Activated T-helper 1 cell treated with anti-CD3 and anti-CD28 coated beads, Interleukin-12 subunit alpha, Interleukin-12 subunit beta, Interleukin-2, Interleukin-4 antibody, amounts not matched to agents 30 ng/mL and 10 ng/mL and 1 ng/mL, durations not matched to agents 14 hours and 24 hours and 36 hours (primary cell): ENCODE measurements at places on chromosomes 5 and 9. TPM values are rescaled to one million over a fixed set of nuclear protein-coding genes. Genes with fewer than 3 reads are reported as not detected.

DNA sequence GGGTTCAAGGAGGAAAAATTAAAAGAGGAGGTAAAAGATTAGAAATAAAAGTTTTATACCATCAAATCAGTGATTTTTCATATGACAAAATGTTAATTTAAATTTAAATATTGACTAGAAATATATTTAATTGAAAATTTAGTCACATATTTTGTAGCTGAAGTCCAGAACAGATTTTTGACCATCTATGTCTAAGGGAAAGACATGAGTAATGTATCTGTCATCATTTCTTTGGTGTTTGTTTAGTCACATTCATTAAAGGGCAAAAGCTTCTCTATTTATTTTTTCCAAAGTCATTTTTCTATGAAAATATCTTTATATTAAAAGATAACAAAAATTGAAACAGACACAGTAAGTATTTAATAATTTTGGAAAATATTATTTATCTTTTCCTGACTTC, 252.0 kb upstream of the ISL1 start:
- no peaks in the 10 kb centered on the region for H3K27me3 ChIP-seq
- no peaks in the 10 kb centered on the region for H3K4me1 ChIP-seq
- H3K4me3 ChIP-seq = no peak overlapping the region
- DNase-seq = no peak

- DNase-seq = no peak
- H3K27me3 ChIP-seq = no peaks in the 10 kb centered on the region
- no peak overlapping the region for H3K27ac ChIP-seq
These were observed 1.5 kb downstream of the MAMDC4 start for GRCh38 chr9:136853596-136854112.

GRCh38 chr9:121672986-121673385, 21.6 kb downstream of the DAB2IP start:
- H3K4me1 ChIP-seq = no peaks in the 10 kb centered on the region
- no peaks in the 10 kb centered on the region for H3K36me3 ChIP-seq
- DNase-seq = no peak

DNA sequence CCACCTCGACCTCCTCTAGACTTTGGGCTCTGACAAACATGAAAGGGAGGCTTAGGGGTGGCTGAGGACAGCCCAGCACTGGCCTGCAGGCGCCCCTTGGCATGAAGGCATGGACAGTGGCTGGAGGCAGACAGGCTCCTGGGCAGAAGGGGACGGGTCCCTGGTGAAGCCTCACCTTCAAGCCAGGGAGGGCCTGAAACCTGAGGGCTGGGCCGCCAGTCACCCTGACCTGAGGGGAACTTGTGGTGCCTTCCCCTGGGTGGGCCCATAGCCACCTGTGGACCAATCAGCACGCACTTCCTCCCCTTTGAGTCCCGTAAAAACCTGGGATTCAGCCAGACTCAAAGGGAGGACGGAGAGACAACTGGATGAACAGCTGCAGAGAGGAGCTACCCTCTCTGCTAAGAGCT, 90.4 kb upstream of the PUM3 start:
- H3K36me3 ChIP-seq = no peaks in the 10 kb centered on the region
- H3K4me1 ChIP-seq = no peaks in the 10 kb centered on the region
- H3K27me3 ChIP-seq = peaks cover 3% of the 10 kb centered on the region
- no peak overlapping the region for H3K4me3 ChIP-seq

GRCh38 chr9:116933251-116933650, 246.1 kb downstream of the TRIM32 start:
- no peaks in the 10 kb centered on the region for H3K36me3 ChIP-seq
- no peaks in the 10 kb centered on the region for H3K27me3 ChIP-seq
- H3K4me3 ChIP-seq = no peak overlapping the region
- H3K4me1 ChIP-seq = no peaks in the 10 kb centered on the region
- no peak for DNase-seq

- no peak overlapping the region for H3K27ac ChIP-seq
- no peak for DNase-seq
- H3K4me1 ChIP-seq = no peaks in the 10 kb centered on the region
- H3K27me3 ChIP-seq = peaks cover 5% of the 10 kb centered on the region
These were observed 302.0 kb downstream of the NTRK2 start for GRCh38 chr9:84971571-84971970.

DNA sequence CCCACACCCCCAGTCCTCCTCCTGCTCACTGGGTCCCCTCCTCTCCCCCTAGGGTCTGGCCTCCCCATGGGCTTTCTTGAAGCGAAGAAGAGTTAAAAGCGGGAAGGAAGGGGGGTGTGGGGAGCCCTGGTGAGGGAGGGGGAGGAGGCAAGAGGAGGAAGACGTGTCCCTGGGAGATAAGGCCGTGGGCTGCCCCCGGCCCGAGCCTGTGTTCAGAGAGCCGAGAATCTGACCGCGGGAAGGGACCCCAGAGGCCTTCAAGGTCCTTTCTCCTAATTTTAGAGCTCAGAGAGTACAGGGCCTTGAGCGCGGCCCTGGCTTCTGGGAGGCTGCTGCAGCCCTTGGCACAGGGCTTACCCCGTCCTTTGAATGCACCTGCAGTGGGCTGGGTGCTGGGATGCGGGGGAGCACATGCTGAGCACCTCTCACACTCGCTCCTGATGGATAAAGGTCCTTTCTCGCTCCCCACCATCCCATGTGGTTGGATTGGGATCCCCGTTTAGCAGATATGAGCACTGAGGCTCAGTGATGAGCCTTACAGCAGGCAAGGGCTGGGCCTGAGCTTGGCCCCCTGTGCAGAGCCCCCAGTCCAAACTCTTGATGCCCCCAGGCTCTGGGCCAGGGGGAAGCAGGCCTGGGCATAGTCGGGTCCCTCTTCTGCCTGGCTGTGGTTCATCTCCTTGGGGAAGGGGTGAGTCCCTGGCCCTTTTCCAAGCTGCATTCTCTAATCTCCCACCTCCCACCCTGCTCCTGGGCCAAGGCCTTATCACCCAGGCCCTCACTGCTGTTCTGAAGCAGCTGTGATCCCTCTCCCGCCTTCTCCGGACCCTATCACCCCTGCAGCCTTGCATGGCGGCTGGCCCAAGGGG, 5.9 kb downstream of the GFI1B start:
- no peaks in the 10 kb centered on the region for H3K4me1 ChIP-seq
- H3K4me3 ChIP-seq = no peak overlapping the region
- no peaks in the 10 kb centered on the region for H3K36me3 ChIP-seq
- no peak overlapping the region for H3K27ac ChIP-seq

DNA sequence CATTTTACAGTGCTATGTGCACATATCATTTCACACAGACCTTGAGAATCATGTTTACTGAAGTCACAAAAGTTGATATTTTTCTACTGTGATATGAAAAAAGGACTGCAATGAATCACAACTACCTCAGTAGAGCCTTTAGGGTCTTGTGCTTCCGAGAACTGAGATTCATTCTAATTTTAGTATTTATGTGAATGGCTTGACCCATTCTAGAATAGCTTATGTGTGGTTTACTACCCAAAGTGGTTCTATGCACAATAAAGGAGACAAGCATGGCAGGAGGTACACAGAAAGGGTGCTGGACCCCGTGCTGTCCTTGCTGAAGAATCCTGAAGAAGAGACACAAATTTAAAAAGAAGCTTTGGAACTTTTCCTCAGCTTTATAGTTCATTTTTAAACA, 28.2 kb downstream of the MEF2C start:
- H3K4me1 ChIP-seq = no peaks in the 10 kb centered on the region
- DNase-seq = no peak
- no peak overlapping the region for H3K4me3 ChIP-seq
- no peaks in the 10 kb centered on the region for H3K36me3 ChIP-seq

DNA sequence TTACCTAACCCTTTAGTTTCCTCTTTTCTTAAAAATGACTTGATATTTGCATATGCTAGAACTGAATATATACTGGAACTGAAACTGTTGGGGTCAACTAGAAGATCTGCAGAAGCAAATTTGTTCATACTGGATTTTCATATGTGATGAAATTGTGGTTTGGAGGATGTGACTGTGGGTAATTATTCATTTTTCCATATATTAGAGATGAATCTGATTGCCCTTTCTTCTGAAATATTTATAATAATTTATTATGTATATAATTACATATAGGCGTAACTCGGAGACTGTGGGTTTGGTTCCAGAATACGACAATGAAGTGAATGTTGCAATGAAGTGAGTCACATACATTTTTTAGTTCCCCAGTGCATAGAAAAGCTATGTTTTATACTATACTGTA, 149.1 kb downstream of the ATP10B start:
- DNase-seq = no peak
- no peak overlapping the region for H3K4me3 ChIP-seq
- H3K4me1 ChIP-seq = no peaks in the 10 kb centered on the region

Gene GADD45G
- total RNA-seq = 36.6 and 37.2 TPM in 2 replicates

Gene UNC13B
- total RNA-seq = 0.34 and 0.41 TPM in 2 replicates

DNA sequence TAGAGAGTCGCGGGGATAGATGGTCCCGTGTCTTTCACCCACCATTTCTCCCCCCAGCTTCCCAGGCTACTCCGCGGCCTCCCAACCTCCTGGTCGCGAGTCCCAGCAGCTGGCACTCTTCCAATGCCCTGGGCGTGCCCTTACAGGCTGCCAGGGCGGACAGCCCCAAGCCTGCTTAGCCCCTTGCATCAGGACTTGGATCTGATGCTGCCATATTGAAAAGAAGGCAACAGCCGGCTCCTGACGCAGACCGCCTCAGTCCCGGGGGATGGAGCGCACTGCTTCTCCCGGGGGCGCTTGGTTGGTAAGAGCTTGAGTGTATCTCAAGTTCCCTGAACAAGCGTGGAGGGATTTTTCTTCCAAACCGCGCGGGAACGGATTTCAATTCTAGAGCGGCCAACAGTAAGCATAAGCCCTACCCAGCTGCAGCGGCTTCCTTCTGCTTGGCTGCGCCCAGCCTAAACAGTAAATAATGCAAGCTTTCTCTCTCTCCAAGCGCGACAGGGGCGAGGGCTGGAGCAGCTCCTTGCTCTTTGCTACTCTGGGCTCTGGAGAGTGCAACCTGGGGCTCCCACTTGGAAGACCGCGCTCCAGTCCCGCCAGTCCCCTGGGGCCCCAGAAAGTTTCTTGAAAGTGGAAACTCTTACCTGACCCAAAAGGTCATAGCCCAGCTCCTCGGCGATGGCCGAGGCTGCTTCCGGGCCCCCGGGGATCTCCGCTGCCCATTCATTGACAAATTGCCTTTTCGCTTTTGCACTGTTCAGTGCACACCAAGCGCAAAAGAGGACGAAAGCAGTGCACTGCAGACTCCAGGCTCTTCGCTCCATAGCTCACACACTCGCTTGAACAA, 607 bp downstream of the PCSK1 start:
- H3K36me3 ChIP-seq = no peaks in the 10 kb centered on the region
- H3K4me3 ChIP-seq = no peak overlapping the region
- H3K4me1 ChIP-seq = peaks cover 6% of the 10 kb centered on the region
- H3K27ac ChIP-seq = no peak overlapping the region
- DNase-seq = no peak

Gene GTF3C5
- 87.8 and 89.0 TPM in 2 replicates for total RNA-seq

DNA sequence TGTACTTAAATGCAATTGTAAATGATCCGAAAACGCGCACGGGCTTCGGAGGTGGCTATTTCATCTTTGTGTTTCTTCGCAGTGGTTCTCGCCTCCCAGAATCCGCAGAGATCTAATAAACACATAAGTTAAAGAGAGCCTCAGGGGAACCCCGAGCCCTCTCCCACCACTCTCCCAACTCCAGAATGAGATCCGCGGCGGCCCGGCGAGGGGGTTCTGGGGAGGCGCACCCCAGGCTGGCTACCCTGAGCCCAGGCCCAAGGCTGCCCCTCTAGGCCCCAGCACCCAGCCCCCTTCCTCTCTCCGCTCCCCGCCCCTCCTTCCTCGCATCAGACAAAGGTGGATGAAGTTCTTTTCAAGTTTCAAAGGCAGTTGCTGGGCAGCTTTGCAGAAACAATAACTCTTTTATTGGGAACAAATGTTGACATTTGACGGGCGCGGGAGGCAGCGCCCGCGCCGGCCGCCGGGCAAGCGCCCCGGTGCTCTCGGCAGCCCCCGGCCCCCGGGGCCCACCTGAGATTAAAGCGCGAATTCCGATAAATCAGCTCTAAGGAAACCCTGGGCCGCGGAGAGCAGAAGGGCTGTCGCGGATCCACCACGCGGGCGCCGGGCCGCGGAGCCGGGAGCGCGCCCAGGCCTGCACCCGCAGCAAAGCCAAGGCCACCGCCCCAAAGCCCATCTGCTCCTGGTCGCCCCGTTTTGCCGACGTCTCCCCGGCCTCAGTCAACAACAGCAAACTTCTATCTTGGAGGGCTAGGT, 8.4 kb downstream of the IRX2 start:
- no peaks in the 10 kb centered on the region for H3K4me1 ChIP-seq
- no peak overlapping the region for H3K27ac ChIP-seq
- DNase-seq = no peak

GRCh38 chr9:4106760-4107143, 193.1 kb downstream of the GLIS3 start:
- no peak overlapping the region for H3K27ac ChIP-seq
- H3K4me1 ChIP-seq = no peaks in the 10 kb centered on the region
- no peak overlapping the region for H3K4me3 ChIP-seq
- H3K36me3 ChIP-seq = no peaks in the 10 kb centered on the region
- DNase-seq = no peak

GRCh38 chr9:83410701-83411100, 127.5 kb downstream of the FRMD3 start:
- no peak for DNase-seq
- H3K4me1 ChIP-seq = no peaks in the 10 kb centered on the region
- no peaks in the 10 kb centered on the region for H3K36me3 ChIP-seq
- H3K27ac ChIP-seq = no peak overlapping the region
- no peaks in the 10 kb centered on the region for H3K27me3 ChIP-seq

Gene MUSK
- not detected in 2 replicates for total RNA-seq

Gene NRG2
- total RNA-seq = 0.08 TPM in 1 of 2 replicates, not detected in the other

DNA sequence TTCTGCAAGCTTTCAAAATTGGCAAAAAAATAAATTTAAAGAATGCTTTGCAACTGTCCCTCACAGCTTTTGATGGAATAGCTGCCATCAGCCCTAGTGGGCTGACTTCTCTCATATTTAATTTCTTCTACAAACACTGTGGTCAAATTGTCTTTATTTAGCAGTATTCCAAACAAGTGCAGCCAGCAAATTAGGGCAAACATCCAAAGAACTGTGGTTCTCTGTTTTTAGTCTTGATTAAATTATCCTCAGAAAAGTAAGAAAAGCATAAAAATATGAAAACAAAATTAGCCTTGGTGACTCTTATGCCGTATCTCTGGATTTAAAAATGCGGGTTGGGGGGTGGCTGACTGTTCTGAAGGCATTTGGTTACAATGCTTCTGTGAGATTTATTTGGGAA, 95.8 kb upstream of the RETREG1 start:
- H3K27me3 ChIP-seq = no peaks in the 10 kb centered on the region
- H3K4me3 ChIP-seq = no peak overlapping the region
- no peak for DNase-seq
- no peaks in the 10 kb centered on the region for H3K4me1 ChIP-seq
- no peaks in the 10 kb centered on the region for H3K36me3 ChIP-seq

Gene LHX6
- 0.08 TPM in 1 of 2 replicates, not detected in the other for total RNA-seq

DNA sequence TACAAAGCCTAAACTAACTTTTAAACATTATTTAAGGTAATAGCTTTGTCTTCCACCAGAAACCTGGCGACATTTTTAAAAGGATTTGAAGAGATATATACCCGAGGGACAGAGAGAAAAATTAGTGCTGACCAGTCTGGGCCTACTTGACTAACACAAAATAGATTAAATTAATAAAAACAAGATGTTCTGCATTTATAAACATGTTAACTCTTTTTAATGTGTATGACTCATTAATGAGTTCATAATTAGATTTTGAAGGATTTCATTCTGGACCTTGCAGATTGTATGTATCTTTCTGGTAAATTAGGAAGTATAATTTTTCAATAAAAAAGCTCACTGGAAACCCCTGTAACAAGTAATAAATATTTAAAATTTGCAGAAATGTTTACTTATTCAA, 459.1 kb upstream of the CDH9 start:
- no peak for DNase-seq
- no peaks in the 10 kb centered on the region for H3K4me1 ChIP-seq
- H3K27me3 ChIP-seq = no peaks in the 10 kb centered on the region
- H3K36me3 ChIP-seq = no peaks in the 10 kb centered on the region
- no peak overlapping the region for H3K27ac ChIP-seq

- no peak for DNase-seq
- no peak overlapping the region for H3K4me3 ChIP-seq
- H3K36me3 ChIP-seq = peaks cover 2% of the 10 kb centered on the region
- no peaks in the 10 kb centered on the region for H3K4me1 ChIP-seq
These were observed 20.3 kb downstream of the PCSK5 start for GRCh38 chr9:75910731-75911130.
